Upper lobe of right lung (tissue), 1 donor: ENCODE measurements at places on chromosomes 1 and 21. TPM values are rescaled to one million over a fixed set of nuclear protein-coding genes. Genes with fewer than 3 reads are reported as not detected.
A peak's percentile ranks its signal among the peaks of the same experiment; 100 is the strongest.

SLC27A3 gene
- 105 TPM for total RNA-seq

FMO4 gene
- 4.3 TPM for total RNA-seq

DIRAS3 gene
- 1.4 TPM for total RNA-seq

OVAAL gene
- total RNA-seq, result not detected

UBE2J2 gene
- 52.5 TPM for total RNA-seq

C1orf87 gene
- 1.7 TPM for total RNA-seq

MPZ gene
- total RNA-seq, result 2.5 TPM

FAM163A gene
- total RNA-seq, result not detected

PPCS gene
- 52.8 TPM for total RNA-seq

DNA sequence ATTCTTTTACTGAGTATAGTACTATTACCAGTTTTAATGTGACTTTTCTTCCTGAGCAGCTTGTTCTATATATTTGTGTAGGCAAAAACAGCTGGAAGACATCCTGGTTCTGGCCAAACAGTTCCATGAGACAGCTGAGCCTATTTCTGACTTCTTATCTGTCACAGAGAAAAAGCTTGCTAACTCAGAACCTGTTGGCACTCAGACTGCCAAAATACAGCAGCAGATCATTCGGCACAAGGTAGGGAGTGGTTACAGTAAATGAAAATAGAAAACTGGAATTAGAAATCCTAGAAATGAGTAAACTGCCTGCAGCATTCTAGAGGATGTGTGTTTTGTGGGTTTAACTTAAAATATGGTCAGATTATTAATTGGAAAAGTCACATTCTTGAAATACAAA, 64.1 kb upstream of the BMP8A start:
- DNase-seq, result no peak

GRCh38 chr1:177960939-177961622, 8.8 kb downstream of the SEC16B start:
- DNase-seq, result no peak

GRCh38 chr1:93681101-93681988, at the start of gene BCAR3:
Gene BCAR3, minus strand, starts transcription at chr1:93681837. Its CDS starts 6,907 bp downstream, at chr1:93674930.
- DNase-seq, result peak; percentile 90

DNA sequence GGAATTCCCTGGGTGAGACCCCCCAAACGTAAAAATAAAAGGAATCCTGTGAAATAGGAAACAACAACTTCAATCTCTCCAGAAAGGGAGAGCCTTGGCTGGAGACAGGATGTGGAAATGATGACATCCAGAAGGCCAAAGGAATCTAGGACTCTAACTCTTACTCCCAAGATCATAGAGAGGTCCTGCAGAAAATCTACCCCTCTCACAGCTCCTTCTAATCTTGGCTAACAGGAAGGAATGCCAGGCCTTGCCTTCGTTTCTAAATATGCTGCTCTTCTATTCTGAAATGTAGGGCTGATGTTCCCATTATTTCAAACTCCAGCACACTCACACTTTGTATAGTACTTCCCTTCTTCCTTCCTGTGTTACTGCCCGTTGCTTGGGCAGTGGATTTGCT, 40.7 kb downstream of the ARHGEF11 start:
- no peak for DNase-seq

DNA sequence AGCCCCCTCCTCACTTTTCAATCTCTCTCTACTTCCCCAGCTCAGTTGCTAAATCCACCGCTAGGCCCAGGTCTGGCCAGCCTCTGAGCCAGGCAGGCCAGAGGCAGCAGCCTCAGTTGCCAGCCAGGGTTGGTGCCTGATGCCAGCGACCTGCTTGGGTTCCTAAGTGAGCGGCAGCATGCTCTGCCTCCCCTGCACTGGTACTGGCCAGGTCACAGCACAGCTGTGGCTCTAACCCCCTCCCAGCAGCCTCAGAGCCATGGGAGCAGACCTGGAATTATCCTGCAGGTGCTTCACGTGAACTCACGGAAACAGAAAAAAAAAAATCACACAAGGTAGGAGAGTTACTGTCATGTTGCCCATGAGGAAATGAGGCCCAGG, 82.5 kb upstream of the ATF3 start:
- no peak for DNase-seq

DNA sequence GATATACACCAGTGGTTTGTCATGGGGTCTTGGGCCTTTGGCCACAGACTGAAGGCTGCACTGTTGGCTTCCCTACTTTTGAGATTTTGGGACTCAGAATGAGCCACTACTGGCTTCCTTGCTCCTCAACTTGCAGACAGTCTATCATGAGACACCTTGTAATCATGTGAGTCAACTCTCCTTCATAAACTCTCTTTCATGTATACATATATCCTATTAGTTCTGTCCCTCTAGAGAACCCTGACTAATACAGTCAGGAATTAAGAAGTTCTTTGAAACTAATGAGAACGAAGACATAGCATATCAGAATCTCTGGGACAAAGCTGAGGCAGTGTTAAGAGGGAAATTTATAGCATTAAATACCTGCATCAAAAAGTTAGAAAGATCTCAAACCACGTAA, 110.8 kb downstream of the SLC5A9 start:
- no peak for DNase-seq

DNA sequence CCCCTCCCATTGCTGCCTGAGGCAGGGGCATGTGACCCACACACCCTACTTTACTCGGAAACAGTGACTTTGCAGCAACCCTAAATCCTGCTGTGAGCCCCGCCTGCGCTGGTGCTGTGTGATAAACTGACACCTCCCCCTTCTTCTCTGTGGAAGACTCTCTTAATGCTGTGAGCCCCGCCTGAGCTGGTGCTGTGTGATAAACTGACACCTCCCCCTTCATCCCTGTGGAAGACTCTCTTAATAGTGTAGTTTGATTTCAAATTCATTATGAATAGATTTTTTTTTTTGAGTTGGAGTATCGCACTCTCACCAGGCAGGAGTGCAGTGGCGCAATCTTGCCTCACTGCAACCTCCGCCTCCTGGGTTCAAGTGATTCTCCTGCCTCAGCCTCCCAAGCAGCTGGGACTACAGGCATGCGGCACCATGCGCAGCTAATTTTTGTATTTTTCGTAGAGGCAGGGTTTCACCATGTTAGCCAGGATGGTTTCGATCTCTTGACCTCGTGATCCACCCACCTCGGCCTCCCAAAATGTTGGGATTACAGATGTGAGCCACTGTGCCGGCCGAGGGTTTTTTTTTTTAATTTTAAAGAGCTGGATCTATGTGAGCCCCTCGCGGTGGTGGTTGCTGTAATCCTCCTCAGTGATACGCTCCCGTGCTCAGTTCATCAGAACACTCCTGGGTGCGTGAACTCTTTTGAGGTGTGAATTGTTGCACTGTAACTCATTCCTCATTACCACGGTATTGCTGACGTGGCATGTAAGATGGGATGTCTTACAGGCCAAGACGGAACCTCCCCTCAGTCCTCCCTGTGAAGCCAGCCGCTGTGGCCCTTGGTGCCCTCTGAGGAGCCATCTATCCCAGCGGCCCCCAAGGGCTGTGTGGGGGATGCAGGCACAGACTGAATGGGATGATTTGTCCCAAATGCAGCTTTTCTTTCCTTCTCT, 60.3 kb downstream of the GALNT2 start:
- no peak for DNase-seq

DNA sequence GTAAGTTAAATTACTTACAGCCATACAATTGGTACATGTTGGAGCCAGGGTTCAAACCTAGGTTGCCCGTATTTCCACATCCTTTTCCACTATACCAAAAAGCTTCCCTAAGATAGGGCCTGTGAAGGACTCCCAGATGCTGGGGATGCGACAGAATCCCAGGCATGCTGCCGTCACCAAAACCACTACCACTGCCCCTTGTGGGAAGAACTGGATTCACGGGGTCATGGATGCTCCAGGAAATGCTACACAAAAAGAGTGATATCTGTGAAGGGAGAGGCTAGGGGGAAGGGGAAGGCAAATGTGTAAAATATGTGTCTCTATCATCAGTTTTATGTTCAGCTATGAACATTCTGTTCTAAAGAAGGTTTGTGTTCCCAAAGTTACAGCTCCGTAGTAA, 133.9 kb upstream of the IVNS1ABP start:
- no peak for DNase-seq

GRCh38 chr1:8825985-8826481, 8.6 kb upstream of the RERE start:
- no peak for DNase-seq

DNA sequence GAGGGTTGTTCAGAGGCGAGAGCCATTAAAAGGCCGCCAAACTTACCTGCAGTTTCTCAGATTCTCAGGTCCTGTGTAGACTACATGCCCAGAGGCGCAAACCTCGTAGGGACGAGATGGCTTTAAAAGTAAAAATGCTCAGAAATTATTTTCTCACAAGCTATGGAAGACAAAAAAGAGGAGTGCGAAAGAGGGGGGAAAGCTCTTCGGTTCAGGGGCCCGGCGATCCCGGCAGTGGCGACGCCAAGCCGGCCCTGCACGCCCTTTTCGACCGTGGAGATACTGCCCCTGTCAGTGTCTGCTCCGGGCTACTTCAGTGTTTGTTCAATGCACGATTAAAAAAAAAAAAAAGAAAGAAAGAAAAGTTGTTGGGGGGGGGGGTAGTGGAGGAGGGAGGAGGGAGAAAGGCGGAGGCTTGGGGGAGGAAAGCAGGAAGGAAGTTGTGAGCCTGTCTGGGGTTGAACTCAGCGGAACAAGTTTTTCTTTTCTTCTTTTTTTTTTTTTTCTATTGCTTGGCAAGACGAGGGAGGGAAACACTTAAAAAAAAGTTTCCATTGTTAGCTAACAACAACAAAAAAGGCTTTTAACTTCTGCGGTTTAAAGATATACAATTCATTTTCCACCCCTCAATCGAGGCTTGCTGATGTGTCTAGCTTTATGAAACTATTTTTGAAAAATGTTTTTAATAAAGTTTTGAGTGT, at the start of gene ITPKB:
Gene ITPKB, minus strand, starts transcription at position 288 of the 701 bp plus-strand sequence. CDS start 1,824 bp downstream, outside the sequence.
- DNase-seq, result peak; percentile 71
